Fibroblast of lung (primary cell): ENCODE measurements at places on chromosomes 6 and 20. TPM values are rescaled to one million over a fixed set of nuclear protein-coding genes. Genes with fewer than 3 reads are reported as not detected.

OPN5 gene
- total RNA-seq, result not detected in 2 replicates

CTCFL gene
- total RNA-seq, result not detected in 2 replicates

- no peak for DNase-seq
Measured at GRCh38 chr6:143513410-143513809, 1.9 kb upstream of the FUCA2 start.

DNA sequence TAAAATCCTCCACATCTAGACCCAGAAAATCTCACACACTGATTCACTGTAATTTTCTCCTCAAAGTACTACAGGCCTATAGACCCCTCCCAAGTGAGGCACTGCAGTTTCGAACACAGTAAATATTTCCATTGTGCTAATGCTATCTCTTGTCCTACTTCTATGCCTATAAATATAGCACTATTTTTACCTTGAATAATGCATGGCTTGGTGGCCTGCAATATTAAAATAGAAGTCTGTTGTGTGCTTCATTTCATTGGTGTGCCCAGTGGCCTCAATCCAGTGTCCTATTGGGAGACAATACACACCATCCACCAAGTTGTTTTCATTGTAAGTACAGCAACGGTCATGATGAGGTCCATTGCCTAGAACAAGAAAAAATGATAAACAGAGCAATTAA is 49.4 kb downstream of the EPM2A start:
- DNase-seq, result no peak

DNA sequence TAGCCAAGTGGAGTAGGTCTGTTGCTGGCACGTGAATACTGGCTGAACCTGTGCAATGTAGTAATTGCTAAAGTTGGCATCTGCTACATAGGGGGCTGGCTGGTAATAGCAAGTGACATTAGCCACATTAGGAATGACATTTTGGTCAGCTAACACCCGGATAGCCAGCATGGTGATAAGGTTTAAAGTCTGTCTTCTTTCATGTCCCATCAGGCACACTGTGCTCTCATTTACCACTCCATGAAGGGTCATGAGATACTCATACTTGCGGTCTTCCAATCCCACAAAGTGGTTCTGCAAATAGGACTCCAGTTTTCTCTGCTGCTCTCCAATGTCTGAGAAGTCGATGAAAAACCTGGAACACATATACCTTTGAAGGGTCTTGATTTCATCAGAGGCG is 2.8 kb downstream of the TENT5A start:
- no peak for DNase-seq
